KG1 (cell line): ENCODE measurements at places on chromosomes 6 and 20.
A peak's percentile ranks its signal among the peaks of the same experiment; 100 is the strongest.

GRCh38 chr6:39754514-39755115 lies 29.4 kb upstream of the KIF6 start:
- no peak for DNase-seq

DNA sequence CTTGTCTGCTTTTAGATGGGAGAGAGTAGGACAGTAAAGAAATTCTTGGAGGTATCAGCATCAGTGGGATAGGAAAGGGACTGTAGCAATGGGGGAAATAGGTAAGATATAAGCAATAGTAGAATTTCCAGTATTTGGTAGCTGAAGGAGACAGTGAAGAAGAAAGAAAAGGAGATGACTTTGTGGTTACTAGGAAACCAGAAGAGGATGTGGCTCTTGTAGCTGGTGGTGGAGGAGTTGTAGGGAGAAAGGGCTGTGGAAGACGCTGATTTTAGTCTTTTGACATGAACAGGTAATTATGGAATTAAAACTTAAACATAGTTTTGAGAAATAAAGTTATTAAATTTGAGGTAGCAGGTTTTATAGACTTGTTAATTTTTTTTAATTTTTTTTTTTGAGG lies 26.1 kb downstream of the SH3BGRL2 start:
- no peak for DNase-seq

GRCh38 chr6:109454496-109455436 lies 806 bp downstream of the MICAL1 start:
- peak; percentile 76 for DNase-seq

- peak; percentile 38 for DNase-seq
These were observed 49.4 kb upstream of the ARMC2 start for GRCh38 chr6:108798670-108799353.

DNA sequence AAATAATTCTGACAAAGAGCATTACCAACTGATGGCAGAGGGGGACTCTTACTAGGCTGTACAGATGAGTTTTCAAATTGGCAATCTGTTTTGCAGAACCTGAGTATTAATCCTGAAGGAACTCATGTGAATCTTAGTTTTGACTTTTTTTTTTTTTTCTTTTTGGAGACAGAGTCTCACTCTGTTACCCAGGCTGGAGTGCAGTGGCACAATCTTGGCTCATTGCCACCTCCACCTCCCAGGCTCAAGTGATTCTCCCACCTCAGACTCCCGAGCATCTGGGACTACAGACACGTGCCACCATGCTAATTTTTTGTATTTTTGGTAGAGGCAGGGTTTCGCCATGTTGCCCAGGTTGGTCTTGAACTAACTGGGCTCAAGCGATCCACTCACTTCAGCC lies 49.3 kb downstream of the KCTD20 start:
- no peak for DNase-seq
